Foreskin keratinocyte (primary cell): ENCODE measurements at places on chromosomes 6 and 20. TPM values are rescaled to one million over a fixed set of nuclear protein-coding genes. Genes with fewer than 3 reads are reported as not detected.

The ENPP5 gene
- total RNA-seq, result 0.74 and 1.4 TPM in 2 replicates

The DEF6 gene
- total RNA-seq, result 25.6 and 28.7 TPM in 2 replicates

The WFDC12 gene
- total RNA-seq, result 0.18 and 0.61 TPM in 2 replicates

The SLC17A1 gene
- not detected in 2 replicates for total RNA-seq

The HLA-DMB gene
- 0.92 TPM in 1 of 2 replicates, not detected in the other for total RNA-seq

The GPX5 gene
- total RNA-seq, result not detected in 2 replicates

The RAMACL gene
- total RNA-seq, result 0.17 and 0.18 TPM in 2 replicates

The BPIFA1 gene
- total RNA-seq, result not detected in 2 replicates

The SALL4 gene
- total RNA-seq, result 0.32 and 0.68 TPM in 2 replicates

The KCNK5 gene
- 0.04 TPM in 1 of 2 replicates, not detected in the other for total RNA-seq

The GSTA1 gene
- total RNA-seq, result not detected in 2 replicates

The C6orf47 gene
- total RNA-seq, result 18.7 and 19.7 TPM in 2 replicates

The GNAS-AS1 gene
- total RNA-seq, result 0.27 and 0.63 TPM in 2 replicates

The CLPSL2 gene
- not detected in 2 replicates for total RNA-seq

The SAMD5 gene
- 1.4 and 2.6 TPM in 2 replicates for total RNA-seq

The RSPH4A gene
- total RNA-seq, result 0.10 and 0.14 TPM in 2 replicates

The ADGB gene
- total RNA-seq, result not detected in 2 replicates

The THBS2 gene
- 345 and 346 TPM in 2 replicates for total RNA-seq

The PROKR2 gene
- total RNA-seq, result not detected in 2 replicates

The CALHM4 gene
- 0.10 and 0.18 TPM in 2 replicates for total RNA-seq

The CST5 gene
- total RNA-seq, result not detected in 2 replicates

The MAPK14 gene
- total RNA-seq, result 40.9 and 42.5 TPM in 2 replicates

The PTCRA gene
- not detected in 2 replicates for total RNA-seq

The FAM162B gene
- total RNA-seq, result not detected in 2 replicates

The DNAAF9 gene
- total RNA-seq, result 5.8 and 7.2 TPM in 2 replicates

The LEMD2 gene
- total RNA-seq, result 54.2 and 56.5 TPM in 2 replicates

The NKX2-4 gene
- total RNA-seq, result not detected in 2 replicates

The STX11 gene
- 0.25 and 0.31 TPM in 2 replicates for total RNA-seq

The C20orf204 gene
- 0.18 and 0.34 TPM in 2 replicates for total RNA-seq

The RNF217 gene
- 24.9 and 37.4 TPM in 2 replicates for total RNA-seq
